ENCODE measurements at places on chromosomes 4 and X.

GRCh38 chrX:103254171-103254824, 657 bp downstream of the TCEAL8 start:
- DNase-seq: no peak

DNA sequence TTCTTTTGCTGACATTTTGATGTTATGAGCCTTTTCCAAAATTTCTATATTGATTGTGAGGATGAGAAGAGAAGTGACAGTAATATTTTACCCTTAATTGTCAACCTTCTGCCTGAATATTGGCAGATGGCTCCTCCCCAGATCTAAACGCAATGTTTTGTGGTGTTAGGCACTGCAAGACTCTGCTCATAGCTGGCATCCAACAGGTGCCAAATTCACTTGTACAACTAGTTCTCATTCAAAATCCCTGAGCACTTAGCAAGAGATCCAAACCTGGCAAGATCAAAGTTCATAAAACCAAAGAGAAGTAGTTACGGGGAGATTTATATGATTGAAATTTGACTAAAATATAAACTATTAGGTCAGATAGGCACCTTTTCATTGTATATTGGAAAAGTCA, 901.7 kb upstream of the INTU start:
- DNase-seq: no peak

- DNase-seq: no peak
Observed at GRCh38 chr4:110610940-110611831, 11.7 kb downstream of the PITX2 start.

DNA sequence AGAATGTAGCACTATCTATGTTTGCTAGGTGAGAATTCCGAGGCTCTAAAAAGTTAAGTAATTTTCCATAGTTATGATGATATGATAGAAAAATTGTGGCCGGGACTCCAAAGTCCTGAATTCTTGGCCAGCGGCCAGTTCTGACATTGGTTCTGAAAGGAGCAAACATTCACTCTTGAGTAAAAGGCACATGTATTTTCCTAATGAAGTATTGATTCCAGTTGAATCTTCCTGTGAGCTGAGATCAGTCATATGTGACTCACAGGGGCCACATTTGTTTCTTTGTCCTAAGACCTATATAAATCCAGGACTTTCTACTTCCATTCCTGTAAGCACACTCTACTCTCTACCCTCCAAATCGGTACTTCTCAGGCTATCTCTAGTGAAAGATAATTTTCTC, 349.9 kb downstream of the BMPR1B start:
- no peak for DNase-seq

DNA sequence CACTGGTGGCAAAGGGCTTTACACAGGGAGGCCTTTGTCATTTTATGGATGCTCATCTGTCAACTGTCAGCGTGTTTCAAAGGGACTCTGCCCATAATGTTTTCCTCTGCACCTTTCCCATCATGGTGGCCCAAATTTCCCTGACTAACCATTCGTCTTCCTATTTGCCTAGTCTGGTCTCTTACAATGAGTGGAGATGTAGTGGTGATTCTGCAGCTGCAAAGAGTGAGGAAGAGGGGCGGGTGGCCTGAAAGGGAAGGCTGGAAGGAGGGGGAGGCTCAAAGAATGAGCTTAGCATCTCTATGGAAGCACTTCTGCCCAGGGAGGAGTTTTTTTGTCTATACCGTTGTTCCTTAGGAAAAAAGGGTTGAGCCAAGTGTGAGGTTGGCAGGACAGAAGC, 447.5 kb downstream of the NKX6-1 start:
- DNase-seq: no peak

GRCh38 chr4:154464654-154465053, 26.9 kb downstream of the DCHS2 start:
- no peak for DNase-seq

DNA sequence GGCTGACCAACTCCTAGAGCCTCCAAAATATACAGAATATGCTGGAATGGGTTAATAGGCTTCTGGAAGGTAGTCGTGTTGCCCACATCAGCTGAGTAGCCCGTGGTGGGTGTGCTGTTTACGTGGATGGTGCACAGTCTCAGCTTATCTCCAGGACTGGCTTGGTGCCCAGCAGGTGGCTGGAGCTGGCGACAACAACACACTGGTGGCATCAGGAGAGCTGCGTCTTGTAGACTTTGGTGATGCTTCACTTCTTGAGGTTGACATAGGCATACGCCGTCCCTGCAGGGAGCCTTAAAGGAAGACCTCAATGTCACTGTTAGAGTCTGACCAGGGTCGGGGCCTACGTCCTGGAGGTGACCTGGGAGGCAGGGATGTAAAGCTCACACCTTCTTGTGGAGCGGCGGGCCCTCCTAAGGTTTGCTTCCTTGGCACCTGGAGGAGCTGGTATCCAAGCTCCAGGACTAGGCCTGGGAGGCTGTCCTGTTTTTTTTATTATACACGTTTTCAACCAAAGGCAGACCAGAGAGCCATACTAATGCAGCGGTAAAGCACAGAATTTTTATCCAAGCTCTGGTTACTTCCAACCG, 26.5 kb upstream of the RBMX start:
- DNase-seq: no peak

DNA sequence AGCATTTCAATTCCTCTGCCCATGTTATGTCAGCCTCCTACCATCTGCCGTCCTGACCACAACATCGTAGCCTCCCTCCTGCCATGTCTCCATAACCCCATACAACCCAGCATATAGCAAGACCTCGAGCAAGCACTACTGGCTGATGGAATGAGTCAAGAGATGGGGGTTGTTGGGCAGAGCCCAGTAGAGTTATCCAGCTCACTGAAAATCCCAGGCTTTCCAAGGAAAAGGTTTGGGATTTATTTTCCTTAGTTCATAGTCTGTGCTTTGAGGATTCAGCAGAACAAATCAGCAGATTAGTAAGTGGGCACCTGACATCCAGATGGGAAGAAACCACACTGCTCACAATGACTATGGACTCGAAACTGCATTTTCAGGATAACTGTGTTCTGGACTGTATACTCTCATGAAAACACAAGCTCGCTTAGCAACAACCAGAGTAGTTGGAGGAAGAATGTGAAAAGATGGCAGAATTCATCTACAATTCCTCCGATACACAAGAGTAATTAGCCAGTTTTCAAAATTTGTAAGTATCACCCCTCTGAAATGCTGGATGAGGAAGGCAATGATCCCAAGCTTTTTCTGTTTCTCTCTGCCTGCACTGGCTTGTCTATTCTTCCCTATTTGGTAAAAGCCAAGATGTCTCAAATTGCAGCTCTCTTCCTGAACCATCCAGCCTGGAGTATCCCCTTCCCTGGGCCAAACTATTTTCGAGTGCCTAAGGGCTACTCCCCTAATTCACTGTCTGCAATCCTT, 186.2 kb upstream of the TBL1X start:
- DNase-seq: no peak

- DNase-seq: no peak
Observed at GRCh38 chrX:48919360-48919841, 577 bp upstream of the PIM2 start.

DNA sequence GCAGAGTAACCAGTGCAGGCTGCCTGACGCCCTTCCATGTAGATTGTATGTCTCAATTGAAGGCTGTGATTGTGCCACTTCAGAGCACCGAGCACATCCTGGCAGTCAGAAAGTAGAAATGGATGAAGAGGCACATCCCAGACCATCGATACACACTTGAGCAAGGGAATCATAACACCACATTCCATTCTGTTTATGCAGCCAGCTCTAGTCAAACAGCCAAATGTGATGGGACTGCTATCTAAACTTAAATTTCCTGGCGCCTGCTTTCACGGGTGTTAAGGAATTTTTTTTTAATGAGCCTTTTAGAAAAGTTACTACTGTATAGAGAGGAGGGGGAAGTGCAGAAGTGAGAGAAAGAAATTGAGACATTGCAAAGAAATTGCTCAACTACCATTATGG, 84.4 kb downstream of the PPARGC1A start:
- no peak for DNase-seq

GRCh38 chr4:38060829-38061431, 100.7 kb downstream of the PTTG2 start:
- no peak for DNase-seq

DNA sequence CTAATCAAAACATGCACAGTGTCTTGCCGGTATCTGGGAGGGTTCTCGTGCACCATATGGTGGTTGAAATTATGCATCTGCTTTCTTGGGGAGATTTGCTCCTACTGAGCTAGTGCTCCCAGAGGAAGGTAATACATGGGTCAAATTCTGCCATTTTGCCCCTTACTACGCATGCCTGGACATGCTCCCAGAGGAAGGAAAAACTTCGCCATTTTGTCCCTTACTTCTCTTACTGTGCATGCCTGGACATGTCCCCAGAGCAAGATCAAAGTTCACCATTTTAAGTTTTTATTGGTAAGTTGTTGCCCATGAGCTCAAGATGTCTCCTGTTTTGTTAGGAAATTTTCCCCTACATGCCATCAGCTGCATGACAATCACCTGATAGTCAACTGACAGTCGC, 252.1 kb upstream of the KLHL4 start:
- no peak for DNase-seq

GRCh38 chr4:172515266-172515879, 653.2 kb upstream of the GALNT7 start:
- no peak for DNase-seq

GRCh38 chr4:30904215-30904555, 184.0 kb downstream of the PCDH7 start:
- DNase-seq: no peak

- no peak for DNase-seq
Observed at GRCh38 chr4:169758401-169758962, 738 bp upstream of the HPF1 start.

GRCh38 chr4:40656201-40656863, 26.7 kb upstream of the RBM47 start:
- no peak for DNase-seq

- no peak for DNase-seq
Observed at GRCh38 chr4:147960971-147961370, 229.1 kb downstream of the ARHGAP10 start.

- no peak for DNase-seq
Observed at GRCh38 chrX:29555465-29556091, 659.8 kb upstream of the MAGEB2 start.

DNA sequence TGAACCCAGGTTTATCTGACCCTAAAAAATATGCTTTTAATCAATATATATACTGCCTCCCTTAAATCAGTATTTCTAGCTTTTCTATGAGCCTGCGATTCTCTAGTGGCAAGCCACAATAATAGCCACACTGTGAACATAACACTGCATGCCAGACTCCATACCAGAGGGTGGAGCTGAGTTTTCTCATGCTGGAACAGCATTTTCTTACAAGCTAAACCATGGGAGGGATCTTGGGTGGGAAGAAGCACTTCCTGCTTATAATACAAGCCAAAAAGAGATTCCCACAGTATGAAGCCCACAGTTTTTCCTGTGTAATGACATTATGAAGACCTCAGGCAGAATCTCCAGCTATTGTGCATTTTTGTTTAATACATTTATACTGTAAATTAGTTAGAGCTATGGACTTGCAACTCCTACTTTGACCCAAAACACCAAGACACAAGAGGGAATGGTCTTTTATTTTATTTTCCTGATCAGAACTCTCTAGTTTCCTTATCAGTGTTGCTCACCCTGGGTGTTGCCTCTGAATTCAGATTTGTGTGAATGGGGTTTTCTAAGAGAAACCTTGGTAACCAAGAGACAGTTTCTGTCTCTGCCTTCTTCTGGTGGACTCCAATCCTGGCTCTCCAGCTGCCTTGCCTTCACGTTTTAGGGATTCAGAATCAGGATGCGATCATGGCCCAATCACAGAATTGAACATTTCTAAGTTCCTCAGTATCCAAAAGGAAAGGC, 74.5 kb upstream of the EOLA2 start:
- no peak for DNase-seq

GRCh38 chr4:168019921-168020320, 72.4 kb upstream of the ANXA10 start:
- DNase-seq: no peak

DNA sequence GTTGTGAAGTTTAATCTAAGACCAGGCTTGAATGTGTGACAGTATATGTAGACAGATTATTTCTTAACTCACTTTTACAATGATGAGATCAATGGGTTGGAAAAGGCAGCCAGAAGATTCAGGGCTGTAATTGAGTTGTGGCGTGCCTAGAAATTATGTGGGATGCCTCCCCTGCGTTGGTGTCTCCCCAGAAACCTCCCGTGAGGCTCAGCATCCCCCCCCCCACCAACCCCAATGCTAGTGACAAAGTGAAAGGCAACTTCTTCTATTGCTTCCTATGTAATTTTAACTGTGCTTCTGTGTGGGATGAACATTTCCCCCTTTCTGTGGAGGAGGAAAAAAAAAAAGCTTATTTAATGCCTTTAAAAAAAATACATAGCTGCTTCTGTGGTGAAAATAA, 297.9 kb downstream of the ARHGAP10 start:
- no peak for DNase-seq

All from activated T-helper 1 cell treated with anti-CD3 and anti-CD28 coated beads, Interleukin-2, amount 50 U/mL, for 16 hours (primary cell).